Type B pancreatic cell (in vitro differentiated cells): ENCODE measurements at places on chromosomes 2 and 18.

DNA sequence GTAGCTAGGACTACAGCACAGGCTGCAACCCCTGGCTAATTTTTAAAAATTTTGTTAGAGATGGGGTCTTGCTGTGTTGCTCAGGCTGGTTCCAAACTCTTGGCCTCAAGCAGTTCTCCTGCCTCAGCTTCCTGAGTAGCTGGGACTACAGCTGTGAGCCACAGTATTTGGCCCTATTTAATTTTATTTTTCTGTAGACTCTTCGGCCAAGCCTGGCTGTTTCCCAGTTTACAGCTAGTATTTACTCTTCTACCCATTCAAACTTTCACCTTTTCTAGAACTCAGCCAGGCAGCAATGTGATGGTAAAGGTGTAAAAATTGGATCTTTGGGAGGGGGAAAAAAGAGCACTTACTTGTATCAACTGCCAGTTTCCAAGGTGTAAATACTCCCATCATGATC lies 35.3 kb downstream of the SH3RF3 start:
- peaks cover 6% of the 10 kb centered on the region for H3K27me3 ChIP-seq
- H3K4me3 ChIP-seq = no peak overlapping the region
- peaks cover 3% of the 10 kb centered on the region for H3K36me3 ChIP-seq
- H3K27ac ChIP-seq = no peak overlapping the region

- H3K27ac ChIP-seq = no peak overlapping the region
- no peak overlapping the region for H3K4me3 ChIP-seq
- peaks cover 45% of the 10 kb centered on the region for H3K27me3 ChIP-seq
- no peaks in the 10 kb centered on the region for H3K36me3 ChIP-seq
- DNase-seq = no peak
Measured at GRCh38 chr18:46649071-46649862, 7.8 kb downstream of the LOXHD1 start.

DNA sequence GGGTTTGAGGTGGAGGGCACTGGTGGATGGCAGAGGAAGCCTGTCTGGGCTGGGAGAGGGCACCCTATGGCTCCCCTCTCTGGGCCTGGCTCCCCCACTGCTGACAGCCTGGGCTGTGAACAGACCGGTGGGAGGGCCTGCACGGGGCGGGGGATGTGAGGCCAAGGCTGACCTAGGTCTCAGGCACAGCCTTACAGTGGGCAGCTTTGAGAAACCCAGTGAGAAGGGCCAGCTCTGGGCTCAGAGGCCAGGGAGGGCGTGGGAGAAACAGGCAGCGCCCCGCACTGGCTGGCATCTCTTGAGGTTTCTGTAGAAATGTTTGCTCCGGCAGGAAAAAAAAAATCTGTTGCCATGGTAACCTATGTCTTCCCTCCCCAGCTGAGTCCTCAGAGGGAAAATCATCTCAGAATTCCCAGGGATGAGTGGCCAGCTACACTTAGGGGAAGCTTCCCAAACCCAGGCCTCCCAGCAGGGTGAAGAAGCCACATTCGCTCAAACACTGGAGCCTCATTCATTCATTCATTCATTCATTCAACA lies 71.7 kb upstream of the TAF1B start:
- no peak overlapping the region for H3K4me3 ChIP-seq
- peaks cover 41% of the 10 kb centered on the region for H3K4me1 ChIP-seq
- H3K27me3 ChIP-seq = no peaks in the 10 kb centered on the region
- no peak overlapping the region for H3K27ac ChIP-seq
- DNase-seq = no peak

GRCh38 chr18:31232775-31233424 lies 70.2 kb upstream of the DSC1 start:
- no peaks in the 10 kb centered on the region for H3K36me3 ChIP-seq
- no peak overlapping the region for H3K27ac ChIP-seq
- peaks cover 17% of the 10 kb centered on the region for H3K4me1 ChIP-seq
- DNase-seq = no peak

DNA sequence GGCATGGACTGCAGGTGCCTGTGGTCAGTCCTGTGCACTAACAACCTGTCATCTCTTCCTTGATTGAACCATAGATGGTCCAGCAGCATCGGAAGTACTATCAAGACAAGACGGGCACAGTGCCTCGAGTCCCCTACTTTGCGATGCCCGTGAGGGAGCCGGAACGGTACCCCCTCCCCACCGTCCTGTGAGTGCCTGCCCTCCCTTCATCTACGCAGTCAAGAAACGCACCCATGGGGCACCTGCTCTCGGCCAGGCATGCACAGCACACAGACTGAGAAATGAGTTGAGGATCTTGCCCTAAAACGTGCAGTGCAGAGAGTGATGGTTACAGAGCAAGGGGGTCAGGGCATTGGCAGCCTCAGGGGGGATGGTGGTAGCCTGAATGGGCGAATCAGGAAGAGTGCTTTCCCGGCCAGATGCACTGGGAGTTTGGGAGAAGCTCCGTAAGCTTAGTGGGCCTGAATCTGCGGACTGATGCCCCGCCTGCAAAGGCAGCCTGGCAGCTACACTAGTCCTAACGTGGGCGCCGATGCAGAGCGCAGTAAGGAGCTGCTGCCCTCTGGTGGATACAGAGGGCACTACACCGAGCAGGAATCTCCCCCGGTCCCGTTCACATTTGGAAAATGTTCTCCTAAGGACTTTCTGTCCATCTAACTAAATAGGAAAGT lies 63.6 kb downstream of the CIB4 start:
- H3K4me3 ChIP-seq = no peak overlapping the region
- no peaks in the 10 kb centered on the region for H3K4me1 ChIP-seq
- H3K36me3 ChIP-seq = no peaks in the 10 kb centered on the region
- no peak for DNase-seq
